ENCODE measurements at places on chromosomes 1 and 21.

DNA sequence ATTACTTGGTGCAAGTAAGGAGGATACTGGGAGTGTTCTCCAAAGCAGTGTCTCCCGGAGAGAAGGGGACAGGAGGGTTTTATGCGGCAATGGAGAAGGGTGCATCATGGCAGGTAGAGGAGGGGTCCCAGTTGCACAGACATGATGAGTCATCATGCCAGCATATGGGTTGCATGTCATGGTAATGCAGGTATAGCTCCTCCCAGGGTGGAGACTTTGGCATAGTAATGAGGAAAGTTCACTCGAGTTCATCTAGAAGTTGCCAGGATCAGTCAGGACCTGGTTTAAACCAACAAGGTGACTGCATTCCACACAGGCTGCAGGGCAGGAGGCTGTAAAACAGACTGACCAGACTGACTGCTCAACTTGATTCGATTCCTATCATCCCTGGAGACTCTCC is 355.7 kb upstream of the DUSP10 start:
- no peak for DNase-seq

DNA sequence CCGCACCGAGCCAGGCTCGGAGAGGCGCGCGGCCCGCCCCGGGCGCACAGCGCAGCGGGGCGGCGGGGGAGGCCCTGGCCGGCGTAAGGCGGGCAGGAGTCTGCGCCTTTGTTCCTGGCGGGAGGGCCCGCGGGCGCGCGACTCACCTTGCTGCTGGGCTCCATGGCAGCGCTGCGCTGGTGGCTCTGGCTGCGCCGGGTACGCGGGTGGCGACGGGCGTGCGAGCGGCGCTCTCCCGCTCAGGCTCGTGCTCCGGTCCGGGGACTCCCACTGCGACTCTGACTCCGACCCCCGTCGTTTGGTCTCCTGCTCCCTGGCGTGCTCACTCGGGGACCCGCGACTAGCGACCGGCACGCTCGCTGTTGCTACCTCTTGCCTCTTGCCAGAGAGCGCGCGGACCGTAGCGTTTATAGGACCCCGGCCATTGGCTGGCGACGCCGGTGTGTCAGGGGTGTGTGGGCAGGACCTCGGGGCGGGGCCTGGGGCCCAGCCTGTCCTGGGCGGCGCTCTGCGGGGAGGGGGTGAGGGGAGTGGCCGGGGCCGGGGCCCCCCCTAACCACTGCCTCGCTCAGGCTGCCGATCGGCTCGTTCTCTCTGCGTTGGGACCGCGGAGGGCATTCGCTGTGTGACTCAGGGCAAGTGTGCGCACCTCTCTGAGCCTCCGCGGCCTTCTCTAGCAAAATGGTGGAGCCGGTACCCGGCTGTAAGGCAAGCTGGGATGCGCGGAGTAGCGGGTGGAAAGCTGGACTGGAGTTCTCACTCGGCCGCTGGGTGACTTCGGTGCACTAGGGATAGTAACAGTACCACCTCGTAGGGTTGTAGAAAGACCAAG is at the start of gene SLC2A1:
Gene SLC2A1 (minus strand): TSS at position 381 of the 832 bp plus-strand sequence. CDS start 217 bp downstream, at position 164.
- peak; percentile 94 for DNase-seq

DNA sequence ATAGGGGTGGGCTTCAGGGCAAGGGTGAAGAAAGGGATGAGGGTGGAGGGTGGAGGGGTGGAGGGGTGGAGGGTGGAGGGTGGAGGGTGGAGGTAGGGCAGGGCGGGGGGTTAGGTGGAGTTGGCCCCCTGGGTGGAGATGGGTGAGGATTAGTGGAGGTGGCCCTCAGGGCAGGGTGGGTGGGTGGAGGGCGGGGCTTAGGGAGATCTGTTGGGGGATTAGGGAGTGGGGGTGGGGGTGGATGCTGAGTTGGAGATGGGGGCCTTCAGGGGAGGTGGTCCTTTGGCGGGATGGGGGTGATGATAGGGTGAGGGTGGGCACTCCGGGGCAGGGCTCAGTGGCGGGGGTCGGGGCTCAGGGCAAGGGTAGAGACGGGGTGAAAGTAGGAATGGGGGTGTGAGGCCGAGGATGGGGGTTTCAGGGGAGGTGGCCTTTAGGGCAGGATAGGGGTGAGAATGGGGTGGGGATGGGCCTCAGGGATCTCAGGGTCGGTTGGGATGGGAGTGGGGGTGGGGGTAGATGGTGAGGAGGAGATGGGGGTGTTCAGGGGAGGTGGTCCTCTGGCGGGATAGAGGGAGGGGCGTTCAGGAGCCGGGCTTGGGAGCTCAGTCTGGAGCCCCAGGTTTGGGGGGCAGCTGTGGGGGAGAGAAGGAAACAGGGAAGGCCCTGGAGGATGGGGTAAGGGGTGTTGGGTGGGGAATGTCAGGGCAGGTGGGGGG is 800 bp upstream of the DNMT3L start:
- no peak for DNase-seq

DNA sequence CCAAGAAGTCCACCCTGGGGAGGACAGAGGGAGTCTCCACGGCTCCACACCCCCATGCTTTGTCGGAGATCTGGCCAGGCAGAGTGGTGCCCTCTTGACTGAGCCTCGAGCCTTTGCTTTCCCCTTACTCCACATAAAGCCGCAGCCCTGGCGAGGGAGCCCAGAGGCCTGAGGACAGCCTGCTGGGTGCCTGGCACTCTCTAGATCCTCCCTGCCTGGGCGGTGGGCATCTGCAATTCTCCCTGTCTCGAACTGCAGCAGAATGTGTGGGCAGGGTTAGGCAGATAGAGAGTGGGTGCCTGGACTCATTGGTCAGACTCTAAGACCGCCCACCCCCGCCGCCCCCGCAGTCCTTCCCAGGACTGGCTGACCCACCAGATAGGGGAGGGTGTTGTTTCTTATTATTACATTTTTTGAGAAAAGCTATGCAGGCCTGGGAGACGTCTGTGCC is 13.9 kb downstream of the EPHX1 start:
- DNase-seq = no peak

GRCh38 chr1:148318904-148319242 is 164.2 kb downstream of the PPIAL4G start:
- no peak for DNase-seq

DNA sequence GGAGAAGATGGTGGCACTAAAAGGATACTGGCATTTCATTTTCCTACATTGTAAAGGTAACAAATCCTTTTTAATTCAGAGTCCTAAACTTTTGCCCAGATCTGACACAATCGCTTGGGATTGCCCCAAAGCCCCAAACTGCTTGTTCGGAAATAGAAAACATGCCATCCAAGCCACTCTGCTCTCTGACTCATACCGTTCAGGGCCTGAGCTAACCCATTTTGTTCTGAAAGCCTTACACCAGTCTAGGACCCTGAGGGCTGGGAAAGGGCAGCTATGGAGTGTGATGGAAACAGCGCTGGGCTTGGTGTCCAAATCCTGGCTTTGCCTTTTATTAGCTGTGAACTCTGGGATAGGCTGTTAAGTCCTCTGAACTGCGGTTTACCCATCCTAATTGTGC is 159.4 kb upstream of the UBE2U start:
- DNase-seq = peak; percentile 77

DNA sequence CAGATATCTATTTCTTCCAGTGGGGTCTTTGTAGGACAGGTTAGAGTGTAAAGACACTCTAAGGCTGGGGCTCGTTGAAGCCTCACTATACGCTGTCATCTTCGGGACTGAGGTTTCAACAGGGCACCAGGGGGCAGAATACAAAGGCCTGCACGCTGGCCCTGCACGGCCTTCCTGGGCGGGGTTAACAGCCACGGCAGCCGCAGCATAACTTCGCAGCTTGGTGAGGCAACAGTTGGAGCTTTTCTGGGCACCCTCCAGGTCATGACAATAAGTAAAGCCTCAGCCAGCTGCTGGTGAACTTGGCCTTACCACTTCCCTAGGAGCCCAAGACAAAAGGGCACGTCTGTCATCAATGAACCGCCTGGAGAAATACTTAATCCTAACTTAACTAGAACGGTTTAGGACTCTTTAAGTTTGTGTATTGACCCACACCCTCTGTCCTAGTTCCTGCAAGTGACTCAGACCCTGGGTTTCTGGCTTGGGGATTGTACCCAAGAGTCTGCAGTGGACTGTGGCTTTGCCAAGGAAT is 2.3 kb upstream of the RUNX1 start:
- peak; percentile 91 for DNase-seq

DNA sequence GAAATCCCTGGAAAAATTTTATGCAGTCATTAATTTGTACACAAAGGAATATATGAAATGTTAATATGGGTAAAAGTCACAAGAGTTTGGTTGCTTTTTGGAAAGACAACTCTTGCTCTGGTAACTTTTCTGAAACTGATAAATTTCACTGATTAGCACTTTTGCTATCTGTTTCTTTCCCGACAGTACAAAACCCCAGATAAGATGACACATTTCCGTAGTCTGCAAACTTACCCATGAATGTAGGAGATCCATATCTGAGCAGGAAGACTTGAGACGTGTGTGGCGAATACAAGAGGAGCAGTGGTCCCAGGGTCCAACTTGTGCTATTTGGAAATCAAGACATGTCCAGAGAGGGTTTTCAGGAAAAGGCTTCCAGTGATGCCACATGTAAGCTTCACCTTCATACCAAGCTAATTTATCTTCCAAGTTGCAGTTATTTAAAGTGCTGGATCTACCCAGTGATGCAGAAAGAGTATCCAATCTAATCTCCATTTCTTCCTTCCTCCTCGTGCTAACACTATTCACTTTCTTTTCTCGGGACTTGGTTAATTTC is 35.9 kb upstream of the SAMSN1 start:
- DNase-seq = no peak

DNA sequence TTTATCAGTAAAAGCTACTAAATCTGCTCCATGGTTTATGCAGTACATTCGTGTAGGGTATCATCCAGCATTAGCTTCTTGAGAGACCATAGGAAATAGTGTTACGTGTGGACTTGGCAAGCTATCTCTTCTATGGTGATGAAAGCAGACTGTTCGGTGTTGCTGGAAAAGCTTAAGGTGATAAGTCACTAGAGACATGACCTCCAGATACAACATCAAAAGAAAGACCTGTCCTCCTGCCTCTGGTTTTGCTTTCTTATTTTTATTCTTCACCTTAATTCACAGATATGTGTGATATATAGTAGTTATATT is 53.5 kb upstream of the S1PR1 start:
- DNase-seq = peak; percentile 4

DNA sequence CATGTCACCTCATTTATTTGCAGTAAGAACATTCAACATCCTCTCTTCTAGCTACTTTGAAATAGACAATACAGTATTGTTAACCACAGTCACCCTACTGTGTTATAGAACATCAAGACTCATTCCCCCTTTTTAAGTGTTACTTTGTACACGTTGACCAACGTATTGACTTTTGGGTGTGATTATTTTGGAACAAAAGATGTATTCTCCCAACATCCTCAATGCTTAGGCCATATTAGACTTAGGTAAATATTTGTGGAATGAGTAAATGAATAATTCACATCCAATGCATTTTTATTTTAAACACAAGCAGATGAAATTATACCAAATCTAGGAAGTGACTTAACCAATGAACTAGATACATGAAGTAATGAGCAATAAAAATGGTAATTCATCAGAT is 296.6 kb downstream of the CHRM3 start:
- no peak for DNase-seq

DNA sequence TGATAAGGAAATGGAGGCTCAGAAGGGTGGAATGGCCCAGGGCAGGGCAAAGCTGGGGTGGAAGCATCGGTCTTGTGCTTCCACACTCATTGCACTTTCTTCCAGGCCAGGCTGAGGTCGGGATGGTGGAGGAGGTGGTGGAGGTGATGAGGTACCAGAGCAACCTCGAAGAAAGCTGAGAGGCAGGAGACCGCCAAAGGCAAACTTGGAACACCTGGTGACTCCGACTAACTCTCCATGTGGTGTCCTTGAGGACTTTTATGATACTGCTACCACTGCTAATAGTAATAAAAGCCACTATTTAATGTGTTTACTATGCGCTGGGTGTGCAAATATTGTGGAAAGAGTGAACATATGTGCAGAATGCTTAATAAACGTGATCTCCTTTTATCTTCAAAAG is 16.9 kb upstream of the BTG2 start:
- no peak for DNase-seq

- peak; percentile 25 for DNase-seq
Observed at GRCh38 chr1:234842726-234843641, 233.0 kb upstream of the IRF2BP2 start.

DNA sequence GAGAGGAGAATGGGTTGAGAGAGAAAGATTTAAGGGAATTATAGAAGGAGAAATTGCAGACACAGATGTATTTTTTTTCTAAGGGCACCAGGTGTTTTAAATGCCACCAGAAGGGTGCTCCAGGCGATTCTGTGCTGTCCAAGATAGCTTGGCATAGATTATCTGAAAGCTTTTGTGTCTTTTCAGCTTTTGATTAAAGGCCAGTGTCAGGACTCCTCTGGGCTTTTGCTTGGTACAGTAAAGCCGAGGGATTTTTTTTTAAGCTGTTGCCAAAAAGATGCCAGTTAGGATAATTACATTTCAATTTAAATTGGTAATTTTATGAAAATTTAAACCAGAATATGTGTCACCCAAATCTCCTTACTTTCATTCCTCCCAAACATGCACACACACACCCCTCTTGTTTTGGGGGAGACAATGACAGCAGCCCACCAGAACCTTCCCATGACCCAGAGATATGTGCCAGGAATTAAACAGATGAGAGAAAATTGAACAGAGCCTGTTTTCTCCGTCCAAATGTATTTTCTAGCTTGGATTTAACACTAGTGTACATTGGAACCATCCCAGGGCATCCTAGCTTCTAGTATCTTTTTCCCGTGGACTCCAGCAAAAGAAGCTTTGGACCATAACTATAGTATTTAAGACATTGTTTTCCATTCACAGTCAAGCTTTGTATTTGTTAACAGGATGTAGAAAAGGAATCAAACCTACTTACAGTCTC is 670.7 kb upstream of the CXADR start:
- no peak for DNase-seq

- DNase-seq = no peak
Observed at GRCh38 chr1:217097819-217098218, 374.6 kb upstream of the ESRRG start.

DNA sequence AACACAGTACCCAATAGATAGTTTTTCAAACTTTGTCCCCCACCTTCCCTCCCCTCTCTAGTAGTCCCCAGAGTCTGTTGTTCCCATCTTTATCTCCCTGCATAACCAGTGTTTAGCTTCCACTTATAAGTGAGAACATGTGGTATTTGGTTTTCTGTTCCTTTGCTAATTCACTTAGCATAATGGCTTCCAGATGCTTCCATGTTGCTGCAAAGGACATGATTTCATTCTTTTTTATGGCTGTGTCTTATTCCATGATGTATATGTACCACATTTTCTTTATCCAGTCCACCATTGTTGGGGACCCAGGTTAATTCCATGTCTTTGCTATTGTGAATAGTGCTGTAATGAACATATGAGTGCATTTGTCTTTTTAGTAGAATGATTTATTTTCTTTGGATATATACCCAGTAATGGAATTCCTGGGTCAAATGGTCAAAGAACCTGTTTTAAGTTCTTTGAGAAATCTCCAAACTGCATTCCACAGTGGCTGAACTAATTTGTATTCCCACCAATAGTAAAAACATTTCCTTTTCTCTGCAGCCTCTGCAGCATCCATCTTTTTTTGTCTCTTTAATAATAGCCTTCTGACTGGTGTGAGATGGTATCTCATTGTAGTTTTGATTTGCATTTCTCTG is 126.0 kb downstream of the AK5 start:
- peak; percentile 69 for DNase-seq

- no peak for DNase-seq
Observed at GRCh38 chr1:8739377-8739776, 78.1 kb downstream of the RERE start.
